NCI-H774 (cell line): ENCODE measurements at places on chromosomes 2 and 18.

DNA sequence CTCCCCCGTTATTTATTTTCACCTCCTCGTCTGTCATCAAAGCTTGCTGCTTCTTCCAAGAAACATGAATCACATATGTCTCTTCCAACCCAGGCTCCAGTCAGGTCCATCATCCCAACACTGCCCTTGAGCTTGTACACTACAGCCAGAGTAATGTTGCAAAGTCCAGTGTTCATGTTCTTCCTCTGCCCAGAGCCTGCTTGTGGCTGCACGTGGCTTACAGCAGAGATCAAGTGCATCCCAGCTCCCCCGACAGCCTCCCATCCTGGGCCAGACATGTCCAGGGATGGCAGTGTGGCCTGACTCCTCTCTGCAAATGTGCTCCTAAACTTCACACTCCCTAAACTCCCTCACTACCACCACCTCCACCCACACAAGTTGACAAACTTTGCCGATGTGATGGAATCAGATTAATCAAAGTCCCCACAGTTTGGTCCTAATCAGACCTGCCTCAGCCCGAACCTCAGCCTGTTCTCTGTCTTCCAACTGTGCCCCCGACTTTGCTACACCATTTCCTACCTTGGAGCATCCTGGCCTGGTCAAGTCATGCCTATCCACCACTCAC is 54.2 kb upstream of the MAPRE3 start:
- no peak for DNase-seq

DNA sequence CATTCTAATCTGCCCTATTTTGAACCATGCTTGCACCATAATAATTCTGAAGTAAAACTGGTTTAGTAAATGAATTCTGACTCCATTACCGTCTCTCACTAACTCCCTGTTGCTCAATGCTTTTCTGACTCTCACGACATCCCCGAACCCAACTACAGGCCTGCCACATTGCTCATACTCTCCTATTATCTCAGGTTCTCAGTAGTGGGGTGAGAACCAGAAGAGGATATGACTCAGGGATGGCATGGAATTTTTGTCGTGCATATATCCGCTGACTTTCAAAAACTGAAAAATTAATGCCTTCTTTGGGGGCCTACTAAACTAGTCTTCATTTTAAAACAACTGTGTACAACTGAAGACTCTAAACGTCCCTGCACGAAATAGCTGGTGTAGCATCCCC is 34.3 kb downstream of the NETO1 start:
- DNase-seq = no peak

GRCh38 chr2:21381421-21381820 is 257.7 kb downstream of the TDRD15 start:
- DNase-seq = no peak

GRCh38 chr18:32550963-32551362 is 80.3 kb upstream of the GAREM1 start:
- no peak for DNase-seq
